ELR (cell line): ENCODE measurements at places on chromosomes 4 and X.

GRCh38 chr4:94469221-94469784 is 17.6 kb downstream of the PDLIM5 start:
- DNase-seq = no peak

- no peak for DNase-seq
Measured at GRCh38 chr4:24640366-24640765, 56.0 kb upstream of the DHX15 start.

- DNase-seq = no peak
Measured at GRCh38 chrX:2340991-2341390, 159.8 kb downstream of the DHRSX start.

DNA sequence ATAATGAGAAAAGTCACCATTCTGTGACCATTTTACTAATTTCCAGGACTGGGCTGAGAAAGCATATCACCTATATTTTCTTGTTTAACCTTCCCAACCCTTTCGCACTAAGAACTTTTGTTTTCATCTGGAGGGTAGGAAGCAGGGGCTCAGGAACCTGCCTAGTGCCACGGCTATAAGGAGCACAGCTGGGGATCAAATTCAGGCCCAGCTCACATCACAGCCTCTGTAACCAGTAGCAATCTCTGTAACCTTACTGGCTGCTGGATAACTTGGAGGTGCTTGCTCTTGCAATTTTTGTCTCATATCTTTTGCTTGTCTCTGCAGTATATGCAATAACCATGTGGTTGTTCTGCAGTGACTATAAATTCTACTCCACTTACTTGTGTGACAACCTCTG is 76.7 kb upstream of the PLAC1 start:
- DNase-seq = no peak
